ENCODE measurements at places on chromosomes 7 and 10.

DNA sequence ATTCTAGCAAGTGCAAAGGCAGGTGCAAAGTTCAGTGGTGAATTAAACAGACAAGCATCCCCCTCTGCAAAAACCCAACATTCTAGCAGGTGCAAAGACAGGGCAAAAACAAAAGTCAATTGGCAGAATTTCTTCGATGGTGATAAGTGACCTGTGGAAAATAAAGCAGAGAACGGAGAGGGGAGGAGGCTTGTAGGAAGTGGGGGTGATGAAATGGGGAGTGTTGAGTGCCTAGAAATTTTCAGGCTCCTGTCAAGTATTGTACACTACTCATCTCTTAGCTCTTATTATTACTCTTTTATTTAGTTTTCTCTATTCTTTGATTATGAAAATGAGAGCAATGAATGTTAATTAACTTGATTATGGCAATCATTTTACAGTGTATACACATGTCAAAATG lies 2.4 kb upstream of the CD36 start:
- DNase-seq = no peak

- DNase-seq = no peak
Measured at GRCh38 chr10:45151467-45152214, 150.9 kb downstream of the ZNF22 start.

- DNase-seq = no peak
Measured at GRCh38 chr7:77802557-77803405, 4.2 kb downstream of the PHTF2 start.

- no peak for DNase-seq
Measured at GRCh38 chr7:133535308-133535707, 282.4 kb downstream of the EXOC4 start.

DNA sequence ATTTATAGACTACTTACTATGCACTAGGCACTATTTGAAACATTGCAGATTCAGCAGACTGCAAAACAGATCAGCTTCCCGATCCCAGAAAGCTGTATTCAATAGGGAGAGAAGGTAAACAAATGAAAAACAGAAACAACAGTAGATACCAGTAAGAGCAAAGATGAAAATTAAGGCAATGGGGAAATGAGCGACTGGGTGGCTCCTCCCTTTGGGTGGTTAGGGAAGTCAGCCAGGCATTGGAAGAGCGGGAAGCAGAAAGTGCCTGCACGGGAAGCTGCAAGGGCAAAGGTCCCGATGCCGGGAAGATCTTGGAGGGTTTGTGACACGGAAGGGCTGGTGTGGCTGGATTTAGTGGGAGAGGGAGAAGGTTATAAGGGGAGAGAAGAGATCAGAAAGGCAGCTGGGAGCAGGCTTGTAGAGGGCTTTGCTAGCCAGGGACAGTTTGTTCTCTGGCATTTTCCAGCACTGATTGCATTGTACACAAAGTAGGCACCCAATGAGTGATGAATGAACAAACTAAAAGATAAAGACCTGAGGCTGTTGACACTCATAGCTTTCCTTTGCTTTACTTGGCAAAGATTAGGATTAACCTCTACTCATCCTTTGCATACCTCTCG lies 67.8 kb downstream of the NAMPT start:
- DNase-seq = peak; percentile 82

DNA sequence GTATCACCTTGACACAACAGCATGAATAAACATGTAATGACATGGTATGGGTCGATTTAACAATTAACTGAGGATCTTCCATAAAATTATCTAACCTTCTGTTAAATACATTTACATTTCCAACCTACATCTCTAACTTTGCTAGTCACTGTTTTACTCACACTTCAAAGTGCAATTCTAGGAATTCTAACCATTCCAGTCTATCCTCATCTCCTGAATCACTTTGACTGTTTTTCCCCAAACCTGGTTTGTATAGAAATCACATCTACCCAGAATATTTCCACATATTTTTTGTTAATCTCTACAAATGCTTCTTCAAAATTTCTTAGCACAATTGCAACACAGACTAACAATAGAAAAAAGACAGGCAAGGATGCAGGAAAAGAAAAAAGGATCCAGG lies 6.2 kb downstream of the ABI1 start:
- DNase-seq = no peak

GRCh38 chr10:86263209-86263608 lies 103.4 kb downstream of the GRID1 start:
- DNase-seq = peak; percentile 16

DNA sequence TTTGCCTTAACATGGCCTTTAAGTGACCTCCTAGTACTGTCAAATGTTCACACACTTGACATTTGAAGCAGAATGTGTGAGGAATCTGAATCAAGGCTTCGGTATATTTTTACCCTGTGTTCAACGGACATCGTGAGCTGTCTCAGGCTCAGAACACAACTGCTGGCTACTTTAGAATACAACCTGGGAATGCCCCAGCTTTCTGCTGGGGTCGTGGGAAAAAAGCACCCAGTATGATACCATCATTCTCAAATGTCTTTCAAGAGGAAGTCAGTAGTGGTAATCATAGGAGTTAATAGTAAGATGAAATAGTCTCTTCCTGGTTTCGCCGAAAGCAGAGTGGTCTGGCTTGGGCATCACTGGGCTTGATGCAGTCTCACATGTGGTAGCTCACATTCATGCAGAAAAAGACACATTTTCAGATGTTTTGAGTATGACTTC lies 67.2 kb downstream of the CREB5 start:
- no peak for DNase-seq

DNA sequence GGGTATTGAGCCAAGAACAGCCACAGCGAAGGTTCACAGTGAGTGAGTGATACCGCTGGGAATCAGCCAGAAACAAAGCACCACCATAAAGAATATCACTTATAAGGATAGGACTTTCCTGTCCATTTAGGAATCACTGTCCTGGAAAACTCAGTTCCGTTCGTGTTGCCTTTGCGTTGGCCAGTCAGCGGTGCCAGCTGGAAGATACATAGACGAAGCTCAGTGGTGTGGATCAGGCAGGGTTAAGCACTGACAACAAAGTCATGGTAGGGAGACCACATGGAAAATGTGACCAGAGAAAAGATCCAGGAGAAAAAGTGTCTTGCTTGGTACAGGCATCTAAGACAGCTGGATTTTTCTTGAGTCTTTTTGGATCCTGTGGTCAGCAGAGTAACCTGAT lies 579.7 kb upstream of the DPP6 start:
- DNase-seq = no peak

- no peak for DNase-seq
Measured at GRCh38 chr10:61302124-61302523, 151.1 kb downstream of the TMEM26 start.

- no peak for DNase-seq
Measured at GRCh38 chr7:27419581-27420177, 177.1 kb downstream of the EVX1 start.

DNA sequence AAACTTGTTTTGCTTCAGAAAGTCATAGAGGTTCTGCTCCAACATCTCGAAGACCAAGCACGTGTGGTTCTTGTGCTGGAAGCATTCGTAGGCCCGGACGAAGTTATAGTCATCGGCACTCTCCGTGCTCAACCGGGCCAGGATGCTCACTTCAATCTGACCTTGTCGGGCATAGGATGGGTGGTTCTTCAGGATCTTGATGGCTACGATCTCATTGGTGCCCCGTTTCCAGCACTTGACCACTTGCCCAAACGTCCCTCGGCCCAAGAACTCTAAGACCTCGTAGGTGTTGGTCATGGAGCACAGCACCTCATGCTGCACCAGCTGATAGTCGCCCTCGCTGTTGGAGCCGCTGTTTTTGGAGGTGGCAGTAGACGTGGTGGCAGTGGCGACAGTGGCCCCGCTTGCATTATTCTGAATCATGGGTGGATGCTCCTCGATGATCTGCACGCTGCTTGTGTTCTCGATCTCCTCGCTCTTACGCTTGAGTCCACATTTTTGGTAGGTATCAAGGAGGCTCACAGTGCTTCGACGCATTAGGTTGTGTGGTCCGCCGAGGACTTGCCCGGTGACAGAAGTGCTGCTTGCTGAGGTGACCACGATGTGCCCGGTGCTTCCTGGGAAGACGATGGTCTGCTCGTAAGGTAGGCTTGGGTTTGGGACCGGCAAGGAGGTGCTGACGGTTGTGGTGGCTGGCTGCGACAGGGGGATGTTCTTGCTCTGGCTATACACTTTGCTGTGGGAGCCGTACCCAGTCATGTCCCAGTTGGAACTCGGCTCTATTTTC lies 61.4 kb downstream of the HIPK2 start:
- DNase-seq = no peak

DNA sequence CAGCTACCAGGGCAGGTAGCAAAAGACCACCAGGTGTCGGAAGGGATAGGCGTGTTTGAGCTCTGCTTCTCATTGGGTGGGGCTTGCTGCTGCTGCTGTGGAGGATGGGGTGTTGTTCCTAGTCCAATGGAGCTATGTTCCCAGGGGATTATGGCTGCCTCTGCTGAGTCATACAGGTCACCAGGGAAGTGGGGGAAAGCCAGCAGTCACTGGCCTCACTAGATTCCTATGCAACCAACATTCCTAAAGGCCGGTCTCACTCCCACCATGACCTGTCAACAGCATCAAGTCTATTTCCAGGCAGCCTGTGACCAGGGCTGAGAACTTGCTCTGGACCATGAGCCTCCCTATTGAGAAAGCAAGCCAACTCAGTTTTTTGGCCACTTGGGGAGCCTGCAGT lies 1160.8 kb downstream of the REEP3 start:
- DNase-seq = no peak

- no peak for DNase-seq
Measured at GRCh38 chr10:98077223-98077622, 46.8 kb upstream of the CRTAC1 start.

DNA sequence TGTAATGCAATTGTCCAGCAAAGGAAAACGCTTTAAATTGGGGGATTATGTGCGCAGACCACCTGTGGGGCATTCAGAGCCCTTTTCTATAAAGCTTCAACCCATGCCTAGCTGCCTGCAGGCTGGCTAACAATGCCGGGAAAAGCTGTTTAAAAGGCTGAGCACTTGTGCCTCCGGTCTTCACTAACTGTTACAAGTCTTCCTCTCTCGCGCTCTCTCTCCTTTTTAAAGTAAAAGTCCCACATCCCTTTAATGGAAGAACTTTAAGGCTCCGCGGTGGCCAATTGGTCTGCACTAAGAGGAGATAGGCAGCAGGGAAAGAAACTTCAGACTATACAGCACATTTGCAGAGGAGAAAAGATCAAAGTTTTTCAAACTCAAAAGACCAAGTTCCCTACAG lies 4.6 kb downstream of the FZD8 start:
- no peak for DNase-seq

- no peak for DNase-seq
Measured at GRCh38 chr7:27551803-27552400, 110.8 kb downstream of the HIBADH start.

DNA sequence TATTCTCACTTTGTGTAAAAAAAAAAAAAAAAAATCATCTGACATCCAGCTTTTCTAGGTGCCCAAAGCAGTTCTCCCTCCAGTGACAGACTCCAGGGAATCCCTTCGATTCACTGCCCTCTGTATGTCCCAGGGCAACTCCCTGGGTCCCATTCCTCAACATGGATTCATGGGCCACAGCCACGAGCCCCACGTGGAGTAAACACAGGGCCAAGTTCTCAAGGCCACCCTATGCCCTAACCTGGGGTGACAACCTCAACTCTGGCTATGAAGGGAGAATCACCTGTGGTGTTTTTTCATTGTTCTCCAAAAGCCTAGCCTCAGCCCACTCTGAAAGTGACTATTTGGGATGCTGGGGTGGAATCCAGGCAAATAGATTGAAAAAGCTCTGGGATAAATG lies 3.4 kb downstream of the BNIP3 start:
- no peak for DNase-seq

DNA sequence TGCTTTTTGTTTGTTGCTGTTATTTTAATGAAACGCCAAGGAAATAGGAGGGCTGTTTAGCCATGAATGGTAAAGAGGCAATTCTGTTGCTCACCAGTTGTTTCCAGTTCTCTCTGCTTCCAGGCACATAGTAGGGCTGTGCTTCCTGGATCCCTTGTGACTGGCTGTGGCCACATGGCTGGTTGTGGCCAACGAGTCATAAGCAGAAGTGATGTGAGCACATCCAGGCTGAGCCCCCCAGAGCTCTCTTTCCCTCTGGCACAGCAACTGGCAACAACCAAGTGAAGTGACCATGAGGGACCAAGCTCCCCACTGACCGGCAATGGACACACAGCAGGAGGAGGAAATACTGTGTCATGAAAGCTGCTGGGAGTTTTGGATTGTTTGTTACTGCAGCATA lies 10.3 kb downstream of the GRID1 start:
- no peak for DNase-seq

- no peak for DNase-seq
Measured at GRCh38 chr7:94336009-94336408, 58.7 kb upstream of the COL1A2 start.
